ENCODE measurements at places on chromosomes 3 and 15.

DNA sequence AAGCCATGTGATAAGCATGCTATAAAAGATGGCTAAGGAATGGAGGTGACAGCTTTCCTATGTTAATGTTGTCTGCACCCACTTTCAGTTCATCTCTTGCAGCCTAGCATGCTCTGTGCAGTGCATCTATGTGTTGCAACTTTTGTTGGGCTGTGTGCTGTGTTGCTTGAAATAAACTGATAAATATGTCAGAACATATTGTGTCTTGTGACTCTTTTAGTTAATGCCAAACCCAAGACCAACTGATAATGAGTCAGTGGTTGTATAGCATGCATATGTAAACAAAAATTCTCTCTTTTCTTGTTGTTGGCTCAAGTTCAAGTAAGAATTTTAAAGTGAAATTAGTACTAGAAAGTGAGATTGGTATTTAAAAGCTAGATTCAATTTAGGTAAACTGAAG is 37.0 kb upstream of the SCN10A start:
- H3K4me3 ChIP-seq: no peak overlapping the region
- H3K27ac ChIP-seq: no peak overlapping the region
- H3K27me3 ChIP-seq: peaks cover 2% of the 10 kb centered on the region
- no peaks in the 10 kb centered on the region for H3K36me3 ChIP-seq
- no peaks in the 10 kb centered on the region for H3K4me1 ChIP-seq

DNA sequence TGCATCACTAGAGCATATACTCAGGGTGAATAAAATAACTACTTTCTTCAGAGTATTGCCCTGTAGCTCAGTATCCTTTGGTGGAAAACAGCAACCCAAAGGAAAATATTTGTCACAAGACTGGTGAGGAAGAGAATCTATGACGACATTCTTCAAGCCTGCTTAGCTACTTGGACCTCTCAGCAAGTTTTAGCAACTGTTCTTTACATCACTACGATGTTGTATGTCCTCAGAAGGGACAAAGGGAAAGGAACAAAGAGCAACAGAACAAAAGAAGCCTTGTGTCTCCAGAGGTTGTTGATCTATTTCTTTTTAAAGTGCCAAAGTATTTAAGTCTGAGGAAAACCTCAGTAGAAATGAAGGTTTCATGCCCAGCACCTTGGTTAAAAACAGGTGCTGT is 746.7 kb downstream of the NAALADL2 start:
- no peaks in the 10 kb centered on the region for H3K4me1 ChIP-seq
- no peak overlapping the region for H3K4me3 ChIP-seq
- no peaks in the 10 kb centered on the region for H3K36me3 ChIP-seq
- no peaks in the 10 kb centered on the region for H3K27me3 ChIP-seq
- H3K27ac ChIP-seq: no peak overlapping the region

DNA sequence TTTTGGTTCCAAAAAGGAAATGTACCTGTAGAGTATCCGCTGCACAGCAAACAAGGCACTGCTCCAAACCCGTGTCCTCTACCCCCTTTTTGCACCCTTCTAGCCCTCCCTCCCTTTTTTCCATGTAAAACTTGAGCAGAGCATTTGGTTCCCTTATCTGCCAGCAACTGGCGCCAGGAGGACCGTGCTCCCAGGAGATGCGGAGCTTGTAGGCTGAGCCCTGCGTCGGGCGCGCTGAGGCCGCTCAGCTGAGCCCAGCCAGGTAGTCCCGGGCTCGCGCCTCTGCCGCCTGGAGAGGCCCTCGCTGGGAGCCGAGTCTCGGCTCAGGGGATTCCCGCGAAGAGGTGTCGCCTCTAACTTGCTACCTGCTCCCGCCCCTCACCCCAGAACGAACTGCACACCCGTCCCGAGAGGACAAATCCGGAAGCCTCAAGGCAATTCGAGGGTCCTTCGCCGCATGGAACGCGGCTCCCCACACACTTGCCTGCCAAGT is 575 bp downstream of the TRPM7 start:
- peak; percentile 72 for DNase-seq
- H3K36me3 ChIP-seq: peaks cover 13% of the 10 kb centered on the region
- peaks cover 39% of the 10 kb centered on the region for H3K4me1 ChIP-seq
- peak overlapping the region; percentile 95 for H3K27ac ChIP-seq
- peak overlapping the region; percentile 81 for H3K4me3 ChIP-seq
- H3K27me3 ChIP-seq: no peaks in the 10 kb centered on the region

DNA sequence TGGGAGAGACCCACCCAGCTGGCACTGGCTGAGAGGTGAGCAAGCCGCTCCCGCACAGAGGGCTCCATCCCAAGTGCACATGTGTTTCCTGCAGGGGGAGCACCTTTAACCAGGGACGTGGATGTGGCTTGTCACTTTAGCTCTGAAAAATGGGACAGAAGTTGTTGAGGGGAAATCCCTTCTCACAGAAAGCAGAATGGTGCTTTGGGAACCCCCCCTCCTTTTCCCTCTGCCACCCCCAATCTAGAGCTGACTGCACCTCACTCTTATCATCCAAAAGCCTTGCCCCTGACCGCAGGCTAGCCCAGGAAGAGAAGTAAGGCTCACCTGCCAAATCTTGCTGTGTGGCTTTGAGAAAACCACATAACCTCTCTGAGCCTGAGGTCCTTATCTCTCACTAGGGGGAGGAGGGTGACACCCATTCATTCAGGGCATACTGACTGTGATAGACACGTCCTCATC is 77.9 kb downstream of the RPN1 start:
- no peak for DNase-seq
- H3K4me3 ChIP-seq: no peak overlapping the region
- H3K4me1 ChIP-seq: peaks cover 17% of the 10 kb centered on the region

GRCh38 chr15:75884041-75884440 is 19.6 kb upstream of the FBXO22 start:
- H3K36me3 ChIP-seq: peaks cover 43% of the 10 kb centered on the region
- no peak overlapping the region for H3K27ac ChIP-seq
- no peak overlapping the region for H3K4me3 ChIP-seq
- no peaks in the 10 kb centered on the region for H3K27me3 ChIP-seq
- no peak for DNase-seq

Data from CD4-positive, alpha-beta T cell (primary cell).